ENCODE measurements at places on chromosomes 11 and 22.
A peak's percentile ranks its signal among the peaks of the same experiment; 100 is the strongest.

DNA sequence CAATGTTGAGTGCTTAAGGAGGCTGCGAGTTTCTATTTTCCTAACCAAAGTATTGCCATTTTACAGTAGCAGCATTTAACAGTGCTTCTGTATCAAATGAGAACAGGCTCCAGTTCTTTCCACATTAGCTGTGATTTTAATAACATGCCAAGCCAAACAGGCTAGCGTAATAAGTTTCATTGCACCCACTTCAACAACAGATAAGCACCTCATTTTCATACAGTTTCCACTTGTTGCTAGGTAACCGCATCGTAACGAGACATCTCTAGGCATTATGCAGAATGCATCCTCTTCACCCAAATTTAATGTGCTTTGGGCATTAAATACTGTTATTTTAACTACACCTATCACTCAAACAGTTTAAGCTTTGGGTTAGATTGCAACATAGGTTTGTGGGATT lies 79.0 kb downstream of the CADM1 start:
- no peak for DNase-seq

- DNase-seq = no peak
Observed at GRCh38 chr11:98234698-98235097, 786.1 kb upstream of the CNTN5 start.

- no peak for DNase-seq
Observed at GRCh38 chr11:47886096-47886495, 37.9 kb upstream of the NUP160 start.

DNA sequence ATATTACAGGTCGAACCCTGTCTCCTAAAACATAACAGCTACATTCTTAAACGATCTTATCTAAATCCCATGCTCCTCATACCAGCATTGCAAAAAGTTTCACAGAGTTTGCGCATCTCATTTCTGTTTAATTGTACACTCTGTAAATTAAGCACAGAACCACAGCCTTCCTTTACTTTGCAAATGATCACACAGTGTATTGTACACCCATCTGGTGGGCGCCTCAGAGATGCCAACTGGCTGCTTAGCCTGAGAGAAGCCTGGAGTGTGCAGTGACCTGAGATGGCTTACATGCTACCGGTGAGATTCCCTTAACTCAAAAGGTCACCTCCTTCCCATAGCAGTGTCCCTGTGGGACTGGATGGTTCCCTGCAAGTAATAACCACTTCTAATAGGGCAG lies 1077.3 kb downstream of the OPCML start:
- peak; percentile 54 for DNase-seq

DNA sequence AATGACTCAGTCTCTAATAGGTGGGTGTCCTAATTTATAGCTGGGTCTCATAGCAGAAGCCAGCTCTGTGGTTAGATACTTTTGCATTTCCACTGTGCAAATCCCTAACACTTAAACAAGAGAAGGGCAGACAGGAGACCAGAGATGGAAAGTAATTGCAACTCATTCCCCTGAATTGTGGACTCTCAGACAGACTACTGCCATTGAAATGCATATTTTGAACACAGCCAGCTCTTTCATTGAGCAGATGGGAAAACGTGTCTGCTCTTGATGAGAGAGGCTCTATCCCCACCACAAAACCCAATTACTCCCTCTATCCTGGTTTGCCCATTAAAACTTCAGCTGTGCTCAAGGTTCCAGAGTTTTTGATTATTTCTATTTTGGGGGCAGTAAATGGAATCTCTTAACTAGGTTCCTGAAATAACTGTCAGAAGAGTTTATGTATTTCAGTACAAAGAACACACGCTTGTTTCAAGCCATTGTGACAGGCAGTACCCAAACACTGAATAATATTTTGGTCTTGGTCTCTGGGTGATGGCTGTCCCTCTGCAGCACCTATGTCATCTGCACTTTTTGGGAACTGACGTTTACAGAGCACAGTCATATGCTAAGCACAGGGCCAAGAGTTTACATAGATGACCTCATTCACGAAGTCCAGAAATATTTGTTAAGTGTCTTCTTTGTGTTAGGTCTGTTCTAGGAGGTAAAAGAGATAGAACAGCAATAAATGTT lies 41.7 kb downstream of the FAM227A start:
- no peak for DNase-seq

DNA sequence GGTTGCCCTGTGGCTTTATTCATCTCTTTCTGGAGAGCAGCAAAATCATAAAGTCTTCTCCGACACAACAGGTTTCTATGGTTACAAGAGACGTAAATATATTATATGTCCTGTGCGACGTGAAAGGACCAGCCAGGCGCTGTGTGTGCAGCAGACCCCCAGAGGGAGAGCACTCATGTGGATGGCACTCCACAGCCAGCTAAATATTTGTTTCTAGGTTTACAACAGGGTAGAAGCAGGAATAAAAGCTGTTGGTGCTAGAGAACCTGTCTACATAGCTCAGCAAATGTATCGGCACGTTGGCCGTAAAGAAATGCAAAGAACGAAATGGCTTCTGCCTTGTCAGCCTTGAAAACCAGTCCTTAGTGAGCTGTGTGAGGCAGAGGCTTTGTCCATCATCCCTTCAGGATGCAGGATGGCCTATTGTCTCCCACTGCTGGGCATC lies 133.8 kb upstream of the PITPNB start:
- DNase-seq = no peak

GRCh38 chr11:35214226-35214770 lies 75.3 kb downstream of the CD44 start:
- no peak for DNase-seq

GRCh38 chr11:88051396-88051795 lies 123.8 kb downstream of the RAB38 start:
- no peak for DNase-seq

DNA sequence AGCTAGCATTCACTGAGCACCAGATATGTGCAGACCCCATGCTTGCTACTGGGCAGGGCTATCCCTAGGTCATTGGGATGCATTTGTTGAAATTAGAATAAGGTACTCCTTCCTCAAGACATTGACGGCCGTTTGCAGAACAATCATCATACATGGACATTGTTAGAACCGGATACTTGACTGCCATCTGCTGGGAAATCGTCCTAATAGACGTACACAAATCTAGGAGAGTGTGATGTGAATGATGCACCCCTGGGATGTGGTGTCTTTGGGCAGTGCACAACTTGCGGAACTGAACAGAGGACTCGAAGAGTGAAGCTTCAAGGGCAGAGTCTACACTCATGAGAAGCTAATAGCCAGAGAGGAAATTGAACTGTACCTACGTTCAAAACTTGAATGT lies 35.9 kb downstream of the MYO18B start:
- DNase-seq = peak; percentile 73

DNA sequence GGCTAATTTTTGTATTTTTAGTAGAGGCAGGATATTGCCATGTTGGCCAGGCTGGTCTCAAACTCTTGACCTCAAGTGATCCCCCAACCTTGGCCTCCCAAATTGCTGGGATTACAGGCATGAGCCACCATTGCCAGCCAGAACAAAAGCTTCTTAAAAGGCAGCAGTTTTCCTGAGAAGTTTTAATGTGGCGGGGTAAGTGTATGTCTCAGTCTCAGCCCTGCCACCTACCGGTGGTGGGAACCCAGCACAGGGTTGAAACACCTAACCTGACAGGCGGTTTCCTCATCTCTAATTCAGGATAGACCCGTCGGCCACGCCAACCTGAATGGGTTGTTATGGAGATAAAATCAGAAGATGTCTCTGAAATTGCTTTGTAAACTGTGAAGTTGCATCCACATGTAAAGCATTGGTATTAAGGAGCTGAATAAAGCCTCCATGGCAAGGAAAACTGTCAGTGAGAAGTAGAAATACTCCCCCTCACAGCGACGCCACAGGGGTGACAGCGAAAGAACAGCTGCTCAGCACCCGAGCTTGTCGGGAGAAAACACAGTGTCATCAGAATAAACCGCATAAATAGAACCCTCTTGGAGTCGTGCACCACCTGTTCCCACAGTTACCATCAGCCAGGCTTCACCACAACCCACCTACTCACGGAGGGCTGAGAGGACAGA lies 165.9 kb upstream of the NCAM1 start:
- no peak for DNase-seq

- DNase-seq = no peak
Observed at GRCh38 chr11:61357233-61357893, 4.3 kb downstream of the CYB561A3 start.

GRCh38 chr11:128318856-128319474 lies 268.4 kb downstream of the ETS1 start:
- no peak for DNase-seq

DNA sequence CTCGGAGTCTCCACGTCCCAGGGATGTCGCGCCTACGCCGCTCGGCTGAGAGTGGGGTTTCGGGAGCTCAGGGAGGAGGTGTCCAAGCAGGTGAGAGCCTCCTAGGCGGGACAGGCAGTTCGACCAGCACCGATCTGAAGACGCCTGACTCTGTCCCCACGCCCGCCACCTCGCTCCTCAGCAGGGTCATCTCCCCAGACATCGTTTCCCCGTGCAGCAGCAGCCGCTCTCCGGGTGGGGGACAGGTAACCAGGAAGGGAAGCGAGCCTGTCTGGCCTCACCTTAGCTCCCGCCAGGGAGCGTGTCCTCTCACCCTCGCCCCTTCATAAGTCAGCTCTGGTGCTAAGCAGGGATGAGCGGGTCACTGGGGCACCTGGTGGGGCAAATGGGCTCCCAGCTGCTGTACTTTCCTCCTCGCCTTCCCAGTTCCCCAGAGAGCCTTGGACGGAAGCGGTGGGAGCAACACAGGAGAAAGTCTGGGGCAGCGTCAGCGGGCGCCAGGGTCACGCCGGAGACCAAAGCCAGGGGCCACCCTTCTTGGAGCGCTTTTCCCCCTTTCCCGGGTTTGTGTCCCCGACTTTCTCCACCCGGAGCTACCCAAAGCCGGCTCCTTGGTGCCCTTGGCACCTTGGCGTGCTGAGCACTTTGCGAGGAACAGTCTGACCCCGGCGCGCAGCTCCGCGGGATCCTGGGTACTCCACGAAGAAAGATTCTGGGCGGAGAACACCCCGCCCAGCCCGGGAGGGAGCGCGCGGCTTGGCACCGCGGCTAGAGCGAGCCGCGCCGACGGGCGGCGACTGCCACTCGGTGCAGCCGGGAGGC lies 1.6 kb downstream of the SPON1 start:
- DNase-seq = no peak

DNA sequence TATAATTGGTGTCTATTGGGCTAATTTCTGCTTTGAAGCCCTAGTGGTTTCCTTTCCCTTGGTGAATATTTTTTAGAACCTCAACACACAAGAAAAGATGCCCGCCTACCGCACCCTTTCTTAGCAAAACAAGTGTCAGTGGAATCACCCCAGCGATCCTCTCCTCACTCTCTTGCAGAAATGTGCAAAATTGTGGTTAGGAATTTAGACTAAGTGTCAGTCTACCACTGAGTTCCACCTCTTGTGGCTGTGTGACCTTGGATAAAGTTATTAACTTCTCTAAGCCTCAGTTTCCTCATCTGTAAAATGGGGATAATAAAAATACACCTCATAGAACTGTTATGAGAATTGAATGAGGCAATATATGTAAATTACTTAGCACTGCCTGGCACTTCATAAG lies 5.3 kb upstream of the JAML start:
- no peak for DNase-seq

DNA sequence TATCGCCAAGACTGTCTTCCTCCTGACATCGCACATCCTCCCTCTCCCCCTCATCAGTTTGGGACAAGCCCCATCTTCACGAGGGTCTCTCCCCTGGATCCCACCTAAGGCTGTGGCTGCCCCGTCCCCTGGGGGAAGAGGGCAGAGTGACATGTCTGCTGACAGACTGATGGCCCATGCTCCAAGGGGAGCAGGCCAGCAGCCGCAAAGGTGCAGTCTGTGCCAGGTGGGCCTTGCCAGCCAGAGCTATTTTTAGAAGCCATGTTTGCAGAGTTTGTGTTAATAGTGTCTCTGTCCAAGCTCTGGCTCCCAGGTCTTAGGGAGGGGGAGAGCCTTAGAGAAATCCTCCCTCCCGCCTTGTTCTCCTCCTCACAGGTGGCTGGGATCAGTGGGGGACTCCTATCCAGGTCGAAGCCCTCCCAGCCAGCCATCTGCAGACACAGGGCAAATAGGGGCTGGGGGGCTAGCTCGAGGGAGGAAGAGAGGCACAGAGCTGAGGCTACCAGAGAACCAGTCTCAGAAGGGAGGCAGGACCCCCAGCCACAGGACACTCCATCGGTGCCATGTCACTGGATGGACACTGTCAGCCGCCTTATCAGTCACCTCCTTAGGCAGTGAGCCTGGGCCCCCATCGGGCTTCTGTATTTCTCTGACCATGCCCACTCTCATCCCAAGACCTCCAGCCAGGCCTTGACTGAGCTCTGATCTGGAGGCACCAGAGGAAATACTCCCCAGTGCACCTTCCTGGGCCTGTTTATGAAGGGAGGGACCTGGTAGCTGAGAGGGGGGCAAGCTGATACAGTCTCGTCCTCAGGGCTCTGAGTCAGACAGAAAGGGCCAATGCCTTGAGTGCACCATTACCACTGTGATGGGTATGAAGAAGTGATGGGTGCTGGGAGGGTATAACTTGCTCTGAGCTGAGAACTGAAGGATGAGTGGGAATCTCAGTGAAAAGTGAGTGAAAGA lies 49.3 kb downstream of the CHRDL2 start:
- peak; percentile 95 for DNase-seq

DNA sequence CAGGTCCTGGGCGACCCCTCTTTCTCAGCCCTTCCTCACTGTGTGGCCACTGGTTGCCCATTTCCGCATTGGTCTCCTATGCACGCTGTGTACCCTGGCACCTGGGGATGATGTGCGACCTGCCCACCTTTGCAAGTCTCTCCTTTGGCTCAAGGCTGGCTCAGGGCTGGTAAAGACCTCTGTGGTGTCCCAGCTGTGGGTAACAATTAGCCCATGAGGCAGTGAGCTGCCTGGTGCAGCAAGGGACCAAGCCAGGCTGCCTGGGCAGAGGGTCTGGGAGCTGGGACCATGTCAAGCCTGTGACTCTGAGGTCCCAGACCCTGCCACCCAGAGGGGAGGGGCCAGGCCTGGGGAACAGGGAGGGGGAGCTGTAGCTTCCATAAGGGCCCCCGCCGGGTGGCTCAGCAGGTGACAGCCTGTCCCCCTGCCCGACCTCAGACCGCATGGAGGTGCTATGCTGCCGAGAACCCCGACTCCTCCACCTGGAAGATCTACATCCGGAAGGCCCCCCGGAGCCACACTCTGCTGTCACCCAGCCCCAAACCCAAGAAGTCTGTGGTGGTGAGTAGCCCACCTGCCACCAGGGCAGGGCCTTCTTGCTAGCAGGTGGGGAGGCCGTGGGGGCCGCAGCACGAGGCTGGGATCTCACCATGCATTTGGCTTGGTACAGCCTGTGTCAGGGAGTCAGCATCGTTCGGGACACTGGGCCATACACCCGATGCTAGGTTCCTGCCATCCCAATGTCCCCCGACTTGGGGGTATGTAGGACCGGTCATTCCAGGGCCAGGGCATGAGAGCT lies 112.5 kb downstream of the KCNQ1OT1 start:
- no peak for DNase-seq

- no peak for DNase-seq
Observed at GRCh38 chr22:25098445-25099081, 101.1 kb upstream of the CRYBB3 start.
